ENCODE measurements at places on chromosomes 7 and 10. TPM values are rescaled to one million over a fixed set of nuclear protein-coding genes. Genes with fewer than 3 reads are reported as not detected.

DNA sequence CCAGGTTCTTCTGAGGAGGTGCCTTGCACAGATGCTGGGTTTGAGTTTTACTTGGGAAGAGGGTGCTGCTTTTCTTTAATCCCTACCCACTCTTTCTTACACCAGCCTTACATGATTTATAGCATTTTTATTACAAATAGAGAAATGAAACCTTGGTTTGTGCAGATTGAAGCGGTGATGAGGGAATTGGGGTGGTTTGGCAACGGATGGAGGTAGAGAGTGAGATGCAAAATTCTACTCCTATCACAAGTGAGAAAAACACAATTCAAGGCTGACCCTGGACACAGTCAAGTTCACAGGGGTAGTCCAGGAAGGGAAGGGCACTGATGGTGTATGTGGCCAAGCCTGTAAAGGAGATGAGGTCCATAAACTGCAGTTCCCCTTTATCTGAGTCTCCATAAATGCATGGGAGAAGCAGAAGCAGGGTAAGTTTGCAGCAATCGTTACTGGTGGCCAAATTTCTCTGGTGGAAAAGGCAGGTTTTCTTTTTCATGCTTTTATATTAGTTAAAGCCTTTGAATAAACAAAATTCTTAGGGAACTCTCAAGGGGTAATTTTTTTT, 214.3 kb downstream of the JAZF1 start:
- no peak for DNase-seq

DNA sequence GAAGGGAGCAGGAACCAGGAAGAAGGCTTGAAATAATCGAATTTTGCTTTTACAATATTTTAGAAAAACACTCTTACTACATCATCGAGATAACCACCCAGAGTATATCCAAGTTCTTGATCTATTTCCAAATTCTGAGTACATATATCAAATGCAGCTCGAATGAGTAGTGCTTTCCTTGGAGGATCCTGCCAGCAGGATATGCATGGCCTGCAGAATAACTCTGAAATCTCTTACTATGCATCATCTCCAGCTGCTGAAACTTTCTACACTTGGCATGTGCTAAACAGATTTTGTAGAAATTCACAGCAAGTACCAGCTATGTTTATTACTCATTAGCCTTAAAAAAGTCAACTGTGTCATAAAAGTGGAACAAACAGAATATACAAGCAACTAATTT, 44.0 kb upstream of the ANK3 start:
- DNase-seq: no peak

DNA sequence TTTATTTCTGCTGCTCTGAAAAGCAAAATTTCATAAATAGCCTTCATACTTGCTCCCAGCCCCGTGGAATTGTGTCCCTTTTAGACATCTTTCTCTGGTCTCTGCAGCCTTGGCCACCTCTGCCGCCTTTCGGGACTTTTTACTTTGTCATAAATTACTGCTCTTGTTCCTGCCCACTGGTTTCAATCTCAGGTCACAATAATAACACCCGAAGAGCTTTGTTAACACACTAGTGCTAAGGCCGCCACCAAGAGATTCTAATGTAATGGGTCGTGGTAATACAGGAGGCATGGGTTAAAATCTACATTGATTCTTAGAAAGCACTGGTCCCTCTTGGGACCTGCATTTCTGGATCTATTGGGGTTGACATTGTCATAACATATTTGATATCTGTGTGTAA, 276.0 kb upstream of the VWC2 start:
- DNase-seq: no peak

DNA sequence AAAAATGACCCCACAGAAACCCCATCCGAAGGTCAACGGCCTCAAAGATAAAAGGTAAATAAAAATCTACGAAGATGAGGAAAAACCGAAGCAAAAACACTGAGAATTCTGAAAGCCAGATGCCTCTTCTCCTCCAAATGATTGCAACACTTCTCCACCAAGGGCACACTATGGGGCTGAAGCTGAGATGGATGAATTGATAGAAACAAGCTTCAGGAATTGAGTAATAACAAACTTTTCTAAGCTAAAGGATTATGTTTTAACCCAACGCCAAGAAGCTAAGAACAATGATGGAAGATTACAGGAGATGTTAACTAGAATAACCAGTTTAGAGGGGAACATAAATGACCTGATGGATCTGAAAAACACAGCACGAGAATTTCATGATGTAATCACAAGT, 127.8 kb downstream of the MACC1 start:
- no peak for DNase-seq

GRCh38 chr10:94042834-94043175, 49.1 kb downstream of the PLCE1 start:
- no peak for DNase-seq

Gene FFAR4
- not detected for total RNA-seq

Gene SFR1
- total RNA-seq: 13.3 TPM

Gene C7orf25
- 5.3 TPM for total RNA-seq

Gene CASP7
- total RNA-seq: 71.2 TPM

Gene UTF1
- total RNA-seq: not detected

Gene SAP25
- not detected for total RNA-seq

Measured in pulmonary artery endothelial cell (primary cell).